GM04504 (cell line): ENCODE measurements at places on chromosomes 11 and 22.
A peak's percentile ranks its signal among the peaks of the same experiment; 100 is the strongest.

- no peak for DNase-seq
Measured at GRCh38 chr22:30556388-30556787, 9.8 kb upstream of the SEC14L6 start.

DNA sequence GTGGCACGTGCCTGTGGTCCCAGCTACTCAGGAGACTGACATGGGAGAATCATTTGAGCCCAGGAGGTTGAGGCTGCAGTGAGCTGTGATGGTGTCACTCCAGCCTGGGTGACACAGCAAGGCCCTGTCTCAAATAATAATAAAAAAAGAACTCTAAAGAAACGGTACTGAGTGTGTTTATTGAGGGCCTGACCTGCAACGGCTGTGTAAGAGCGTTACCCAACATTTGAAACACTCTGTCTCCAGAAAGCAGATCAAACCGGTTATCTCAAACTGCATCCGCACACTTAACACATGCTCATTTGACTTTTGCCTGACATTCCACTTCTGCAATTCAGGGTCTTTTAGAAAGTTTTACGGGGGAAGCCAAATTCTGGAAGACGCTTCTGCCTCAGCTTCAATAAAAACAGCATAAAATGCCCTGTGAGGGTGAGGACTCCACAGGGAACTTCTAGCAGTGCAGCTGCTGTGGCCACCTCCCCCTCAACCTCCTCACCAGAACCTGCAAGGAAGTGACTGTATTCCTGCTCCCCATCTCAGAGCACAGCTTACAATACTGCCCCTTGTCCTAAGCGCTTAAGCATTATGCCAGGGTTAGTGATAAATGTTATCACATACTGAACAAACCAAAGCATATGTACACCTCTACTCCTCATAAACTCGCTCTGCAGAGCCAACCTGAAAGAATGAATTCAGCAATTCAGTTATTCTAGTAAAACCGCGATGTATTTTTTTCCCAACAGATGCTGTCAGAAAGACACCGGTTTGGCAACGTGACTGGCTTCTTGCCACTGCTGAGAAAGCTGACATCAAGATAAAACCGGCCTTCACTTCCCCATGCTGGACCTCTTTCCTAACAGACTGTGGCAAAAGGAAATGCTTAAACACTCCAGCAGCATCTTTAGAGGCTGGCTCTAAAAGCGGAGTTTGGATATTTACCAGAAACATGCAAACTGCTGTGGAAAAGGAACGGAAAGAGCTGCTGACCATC is 52.2 kb downstream of the PRDM10 start:
- DNase-seq: peak; percentile 34

DNA sequence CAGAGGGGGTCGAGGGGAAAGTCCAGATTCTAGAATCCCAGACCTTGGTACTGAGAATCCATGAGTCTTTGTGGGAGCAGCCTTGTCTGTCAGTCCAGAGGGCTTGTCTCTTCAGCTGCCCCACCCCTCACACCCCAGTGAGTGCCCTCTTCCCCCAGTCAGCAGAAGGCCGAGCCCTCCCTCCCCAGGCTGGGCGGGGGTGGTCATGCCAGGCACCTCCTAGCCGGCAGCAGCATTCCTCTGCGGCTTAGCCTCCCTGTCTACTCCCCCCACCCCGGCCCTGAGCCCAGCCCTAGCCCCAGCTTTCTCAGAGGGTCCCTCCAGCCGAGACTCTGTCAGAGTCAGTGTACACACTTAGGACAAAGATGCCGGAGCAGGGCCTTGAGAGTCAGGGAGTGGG is 4.6 kb downstream of the SOX10 start:
- no peak for DNase-seq

GRCh38 chr11:17313349-17314231 is 37.1 kb downstream of the NUCB2 start:
- DNase-seq: no peak

GRCh38 chr11:129578006-129578405 is 202.4 kb downstream of the BARX2 start:
- no peak for DNase-seq

GRCh38 chr11:73629907-73630306 is 16.5 kb upstream of the PLEKHB1 start:
- no peak for DNase-seq

DNA sequence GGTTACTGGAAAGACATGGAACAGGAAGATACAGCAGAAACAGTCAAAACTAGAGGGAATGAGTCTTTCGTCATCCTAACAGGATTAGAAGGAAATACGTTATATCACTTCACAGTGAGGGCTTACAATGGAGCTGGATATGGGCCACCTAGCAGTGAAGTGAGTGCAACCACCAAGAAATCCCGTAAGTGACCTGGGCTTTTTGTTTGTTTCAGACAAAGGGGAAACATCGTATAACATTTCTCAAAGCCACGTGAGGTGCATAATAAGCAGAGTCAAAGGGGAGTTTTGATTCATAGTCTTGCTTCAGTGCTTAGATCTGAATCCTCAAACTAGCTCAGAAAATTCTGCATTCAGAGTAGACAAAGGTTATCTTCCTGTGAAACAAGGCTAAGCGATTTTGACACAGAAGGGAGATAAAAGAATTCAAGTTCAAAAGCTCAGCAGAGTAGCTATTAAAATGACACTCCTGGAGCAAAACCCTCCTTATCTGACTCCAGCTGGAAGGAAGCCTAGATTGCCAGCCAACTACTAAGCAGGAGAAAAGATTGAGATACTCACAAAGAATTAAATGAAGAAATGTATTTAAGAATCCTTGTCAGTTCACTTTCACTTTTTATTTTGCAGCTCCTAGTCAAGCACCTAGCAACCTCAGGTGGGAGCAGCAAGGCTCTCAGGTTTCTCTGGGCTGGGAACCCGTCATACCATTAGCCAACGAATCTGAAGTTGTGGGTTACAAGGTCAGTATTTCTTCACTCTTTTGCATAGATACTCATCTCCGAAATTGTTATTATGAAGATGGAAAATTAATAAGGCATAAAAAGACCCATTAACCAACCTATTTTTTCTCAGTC is 346.4 kb upstream of the ARHGAP42 start:
- DNase-seq: no peak

GRCh38 chr11:13208921-13209320 is 68.7 kb upstream of the BMAL1 start:
- no peak for DNase-seq

- DNase-seq: no peak
Measured at GRCh38 chr11:67408437-67409200, 4.7 kb downstream of the TBC1D10C start.

DNA sequence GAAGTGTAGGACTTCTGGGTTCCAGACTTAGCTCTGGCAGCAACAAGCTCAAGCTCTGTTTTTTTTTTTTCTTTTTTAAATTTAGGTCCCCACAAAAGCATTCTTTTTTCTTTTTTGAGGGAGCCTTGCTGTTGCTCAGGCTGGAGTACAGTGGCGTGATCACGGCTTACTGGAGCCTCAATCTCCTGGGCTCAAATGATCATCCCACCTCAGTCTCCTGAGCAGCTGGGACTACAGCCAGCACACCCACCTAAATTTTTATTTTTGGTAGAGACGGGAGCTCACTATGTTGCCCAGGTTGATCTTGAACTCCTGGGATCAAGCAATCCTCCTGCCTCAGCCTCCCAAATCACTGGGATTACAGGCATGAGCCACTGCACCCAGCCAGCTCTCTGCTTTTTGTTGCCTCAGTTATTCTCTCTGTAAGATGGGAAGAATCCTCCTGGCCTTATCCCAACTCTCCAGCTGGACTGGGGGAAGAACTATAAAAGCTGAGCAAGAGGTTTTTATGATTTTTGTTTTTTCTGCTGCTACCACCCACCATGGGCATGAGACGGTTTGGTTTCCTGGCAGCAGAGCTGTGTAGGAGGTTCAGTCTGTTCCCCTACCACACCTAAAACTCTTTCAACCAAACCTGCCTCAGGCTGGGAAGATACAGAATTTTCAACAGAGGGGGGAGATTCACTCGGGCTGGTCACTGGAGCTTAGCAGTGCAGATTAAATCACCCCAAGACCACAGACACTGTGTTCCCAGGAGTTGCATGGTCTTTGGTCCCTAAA is 11.6 kb upstream of the MTFP1 start:
- DNase-seq: no peak

- no peak for DNase-seq
Measured at GRCh38 chr11:134845474-134846327, 433.7 kb upstream of the B3GAT1 start.

DNA sequence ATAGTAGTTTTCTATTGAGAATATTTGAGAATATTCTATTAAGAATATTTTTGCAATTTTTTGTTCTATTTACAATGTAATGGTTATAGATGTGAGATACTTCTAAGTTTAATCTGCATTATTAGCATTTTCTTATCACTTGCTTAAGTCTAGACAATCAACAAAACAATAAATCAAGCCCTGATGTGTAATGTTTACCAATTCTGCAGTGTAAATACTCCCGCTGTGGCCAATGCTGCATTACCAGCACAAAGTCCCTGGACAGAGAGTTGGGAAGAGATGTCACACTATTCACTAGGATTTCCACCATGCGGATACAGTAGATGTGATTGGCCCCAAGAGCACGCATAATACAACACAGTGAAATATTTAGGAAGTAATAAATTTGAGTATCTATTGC is 47.6 kb upstream of the GCAT start:
- no peak for DNase-seq

GRCh38 chr11:14418801-14419417 is 59.9 kb upstream of the RRAS2 start:
- no peak for DNase-seq

GRCh38 chr11:117002639-117003299 is 95.5 kb downstream of the SIK3 start:
- DNase-seq: no peak

- DNase-seq: no peak
Measured at GRCh38 chr11:109958131-109958820, 134.9 kb upstream of the ZC3H12C start.

DNA sequence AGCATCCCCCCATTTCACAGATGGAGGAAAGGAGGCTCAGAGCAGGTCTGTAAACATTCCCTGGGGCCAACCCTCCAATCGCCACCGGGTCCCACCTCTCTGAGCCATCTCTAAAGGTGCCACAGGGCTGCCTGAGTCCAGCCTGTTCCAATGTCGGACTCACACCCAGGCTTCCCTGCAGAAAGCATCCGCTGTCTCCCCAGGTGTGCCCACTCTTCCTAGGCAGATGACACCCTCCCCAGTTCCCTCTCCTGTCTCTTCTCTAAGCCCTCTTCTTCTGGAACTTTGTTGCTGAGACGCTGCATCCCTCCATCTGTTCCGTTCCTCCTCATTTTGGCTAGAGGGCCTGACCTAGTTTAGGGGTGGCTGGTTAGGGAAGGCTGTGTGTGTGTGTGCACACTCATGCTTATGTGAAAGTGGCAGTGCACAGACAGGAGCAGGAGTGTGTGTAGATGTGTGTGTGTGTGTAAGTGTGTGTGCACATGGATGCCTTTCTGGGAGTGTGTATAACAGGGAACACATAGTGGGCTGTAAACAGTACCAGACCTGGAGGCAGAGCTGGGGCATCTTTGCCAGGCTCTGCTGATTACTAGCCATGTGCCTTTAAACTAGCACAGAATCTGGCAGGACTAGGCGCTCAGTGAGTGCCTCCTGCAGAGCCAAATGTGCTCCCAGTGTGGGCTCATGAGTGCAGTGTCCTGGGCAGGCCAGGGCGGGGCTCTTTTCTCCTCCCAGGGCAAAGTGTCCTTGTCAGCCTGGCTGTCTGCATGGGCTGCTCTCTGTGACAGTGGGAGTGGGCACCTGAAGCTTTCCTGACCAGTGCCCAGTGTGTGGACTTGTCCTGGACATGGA is 77.3 kb upstream of the NECTIN1 start:
- DNase-seq: no peak

DNA sequence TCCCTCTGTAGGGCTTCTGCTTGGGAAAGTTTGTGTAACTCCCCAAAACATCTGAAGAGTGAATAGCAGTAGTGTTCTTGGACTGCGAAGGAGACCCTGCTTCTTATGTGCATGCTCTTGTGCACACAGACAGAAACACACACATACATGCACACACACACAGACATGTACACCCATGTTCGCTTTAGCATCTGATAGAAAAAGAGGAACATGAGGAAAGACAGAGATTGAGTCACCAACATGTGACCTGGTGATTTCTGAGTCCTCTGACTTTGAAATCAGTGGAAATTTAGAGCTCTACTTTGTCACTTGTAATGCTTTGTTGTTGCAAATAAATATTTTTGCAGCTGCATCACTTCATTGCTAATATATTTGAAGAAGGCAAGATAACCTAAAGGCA is 23.8 kb downstream of the CD44 start:
- no peak for DNase-seq

DNA sequence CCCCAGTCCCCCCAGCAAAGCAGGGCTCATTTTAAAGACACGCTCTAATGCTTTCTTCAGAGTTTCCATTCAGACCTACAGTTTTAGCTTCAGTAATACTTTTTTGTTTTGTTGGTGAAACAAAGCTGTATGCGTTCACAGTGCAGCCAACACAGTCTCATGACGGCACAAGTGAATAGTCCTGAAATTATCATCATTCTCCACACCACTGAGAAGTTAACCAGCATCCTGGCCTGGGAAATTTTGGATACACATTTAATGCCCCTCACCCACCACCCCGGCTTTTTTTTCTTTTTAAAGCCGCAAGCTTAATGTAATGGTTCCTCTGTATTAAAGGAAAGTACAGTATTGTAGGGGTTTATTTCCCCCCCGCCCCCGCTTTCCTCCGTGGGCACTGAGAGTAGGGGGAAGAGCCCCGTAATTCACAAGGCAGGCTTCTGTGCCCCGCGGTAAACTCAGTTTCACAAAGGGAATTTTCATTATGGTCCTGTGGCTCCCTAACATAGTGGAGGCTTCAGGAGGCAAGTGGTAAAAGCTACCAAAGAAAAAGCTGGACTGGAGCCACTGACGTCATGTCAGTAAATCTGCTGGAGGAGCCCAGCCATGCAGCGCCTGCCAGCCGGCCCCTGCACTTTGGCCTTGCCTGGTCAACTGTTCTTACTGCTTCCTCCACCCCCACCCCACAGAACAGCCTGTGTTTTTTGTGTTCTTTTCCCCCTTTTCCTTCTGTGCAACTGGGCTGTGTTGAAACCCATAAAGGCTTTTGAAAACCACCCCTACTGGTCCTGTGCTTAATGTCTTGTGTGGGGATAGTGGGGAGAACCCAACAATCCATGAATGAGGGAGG is 18.2 kb downstream of the TEAD1 start:
- DNase-seq: peak; percentile 84

DNA sequence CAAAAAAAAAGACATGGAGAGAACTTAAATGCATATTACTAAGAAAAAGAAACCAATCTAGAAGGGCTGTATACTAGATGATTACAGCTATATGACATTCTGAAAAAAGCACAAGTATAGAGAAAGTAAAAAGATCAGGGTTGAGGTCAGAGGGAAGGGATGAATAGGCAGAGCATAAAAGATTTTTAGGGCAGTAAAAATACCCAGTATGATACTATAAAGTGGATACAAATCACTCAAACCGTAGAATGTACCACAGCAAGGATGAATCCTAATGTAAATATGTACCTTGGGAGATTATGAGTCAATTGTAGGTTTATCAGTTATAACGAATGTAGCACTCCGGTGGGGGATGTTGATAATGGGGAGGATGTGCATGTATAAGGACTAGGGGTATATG is 29.4 kb upstream of the SMCO4 start:
- no peak for DNase-seq
